Stimulated activated CD4-positive, alpha-beta T cell treated with anti-CD3 and anti-CD28 coated beads, TNF-alpha, amount 100 ng/mL, for 48 hours (primary cell): ENCODE measurements at places on chromosomes 1 and 21.

DNA sequence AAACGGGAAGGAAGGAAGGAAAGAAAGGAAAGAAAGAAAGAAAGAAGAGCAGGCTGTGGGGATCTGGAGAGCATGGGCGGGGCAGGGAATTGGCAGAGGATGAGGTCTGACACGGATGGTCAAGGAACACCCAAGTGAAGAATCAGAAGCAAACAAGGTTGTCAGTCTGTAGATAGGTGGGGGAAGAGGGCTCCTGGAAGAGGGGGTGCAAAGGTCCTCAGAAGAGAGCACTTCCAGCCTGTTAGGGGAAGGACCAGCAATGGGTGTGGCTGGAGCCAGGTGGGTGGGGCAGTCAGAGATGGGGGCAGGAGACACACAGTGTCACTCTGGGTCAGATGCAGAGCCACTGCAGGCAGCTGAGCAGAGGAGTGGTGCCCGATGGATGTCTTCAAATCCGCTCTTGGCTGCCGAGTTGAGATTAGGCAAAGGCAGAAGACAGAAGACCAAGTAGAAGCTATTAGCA lies 11.0 kb upstream of the PLA2G2C start:
- no peak for DNase-seq

DNA sequence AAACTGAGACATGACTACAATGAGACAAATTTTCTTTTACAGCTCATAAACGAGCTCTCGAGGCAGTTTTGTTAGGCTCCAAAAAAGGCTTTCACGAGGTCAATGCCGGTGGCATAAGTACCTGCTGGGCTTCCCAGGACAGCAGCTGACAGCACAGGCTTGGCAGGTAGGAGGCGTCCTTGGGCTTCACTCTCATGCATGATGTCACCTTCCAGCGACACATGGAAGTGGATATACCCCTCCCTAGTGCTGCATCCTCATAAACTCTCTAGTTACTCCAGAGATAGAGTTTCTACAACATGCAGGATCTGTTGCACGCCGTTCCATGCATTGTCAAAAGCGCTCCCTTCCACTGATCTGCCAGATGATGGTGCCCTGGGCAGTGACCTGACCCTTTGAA lies 112.5 kb upstream of the PAXBP1 start:
- no peak for DNase-seq

DNA sequence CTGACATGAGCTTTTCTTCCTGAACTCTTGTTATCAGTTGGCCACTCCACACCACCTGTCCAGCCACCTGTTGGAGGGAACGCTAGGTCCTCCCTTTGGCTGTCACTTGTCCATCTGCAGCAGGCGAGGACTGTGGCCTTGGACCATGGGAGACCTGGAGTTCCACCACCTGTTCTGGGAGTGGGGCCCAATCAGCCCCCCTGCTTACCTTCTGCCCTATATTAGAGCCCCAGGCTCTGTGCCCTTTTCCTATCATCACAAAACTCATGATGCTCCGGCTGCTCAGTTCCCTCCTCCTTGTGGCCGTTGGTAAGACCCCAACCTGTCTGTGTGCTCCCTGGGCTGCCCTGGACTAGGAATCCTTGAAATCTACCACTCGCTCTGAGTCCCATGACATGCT lies at the start of gene CELA3A:
Gene CELA3A, plus strand, starts transcription at position 249 of the 400 bp plus-strand sequence. Its CDS starts 18 bp downstream, at position 267.
- DNase-seq = no peak

DNA sequence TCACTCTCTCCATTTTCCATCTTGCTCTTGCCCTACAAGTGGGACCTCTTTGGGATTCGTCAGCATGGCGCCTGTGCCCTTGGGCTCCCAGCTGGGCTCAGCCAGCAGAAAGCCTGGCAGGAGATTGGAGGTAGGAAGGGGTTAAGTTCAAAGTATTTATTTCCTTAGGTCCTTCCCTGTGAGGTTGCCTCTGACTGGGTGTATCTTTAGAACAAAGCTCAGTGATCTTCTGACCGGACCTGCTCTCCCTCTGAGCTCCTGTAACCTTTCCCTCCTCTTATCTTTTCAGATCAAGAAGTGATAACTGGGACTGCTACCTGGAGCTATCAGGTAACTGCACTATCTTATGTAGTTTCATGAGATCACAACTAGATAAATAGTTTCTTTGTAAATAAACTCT lies 75.8 kb upstream of the ABCD3 start:
- DNase-seq = no peak
